Stimulated activated CD8-positive, alpha-beta memory T cell treated with anti-CD3 and anti-CD28 coated beads, Interleukin-7, amount 100 ng/mL, for 48 hours (primary cell): ENCODE measurements at places on chromosomes 6 and 20.

- DNase-seq = no peak
These were observed 119.7 kb upstream of the PRDM1 start for GRCh38 chr6:105966481-105966880.

DNA sequence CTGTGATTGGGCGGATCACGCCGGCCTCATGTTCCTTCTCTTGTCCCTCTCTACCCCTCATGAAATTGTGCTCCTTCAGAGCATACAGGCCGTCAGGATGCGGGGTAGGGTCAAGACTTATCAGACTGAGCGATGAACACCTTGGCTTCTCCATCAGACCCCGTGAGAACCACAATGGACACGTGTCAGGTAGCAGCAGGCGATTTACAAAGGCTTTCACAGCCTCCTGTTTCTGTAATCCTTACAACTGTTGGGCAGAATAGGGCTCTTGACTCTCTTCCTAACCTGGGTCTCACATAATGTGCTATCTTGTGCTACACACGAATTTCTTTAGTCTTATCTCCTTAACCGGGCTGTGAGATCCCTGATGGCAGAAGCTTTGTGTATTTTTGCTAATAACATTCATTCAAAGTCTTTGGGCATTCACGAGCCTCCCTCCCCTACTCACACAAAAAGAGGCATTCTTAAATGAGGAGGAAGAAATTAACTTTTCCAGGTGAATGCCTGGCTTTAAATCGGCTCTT is 122.9 kb upstream of the SLC22A23 start:
- no peak for DNase-seq

GRCh38 chr6:130500693-130501092 is 134.9 kb downstream of the TMEM200A start:
- no peak for DNase-seq

- no peak for DNase-seq
These were observed 15.7 kb downstream of the C6orf15 start for GRCh38 chr6:31096656-31097055.

DNA sequence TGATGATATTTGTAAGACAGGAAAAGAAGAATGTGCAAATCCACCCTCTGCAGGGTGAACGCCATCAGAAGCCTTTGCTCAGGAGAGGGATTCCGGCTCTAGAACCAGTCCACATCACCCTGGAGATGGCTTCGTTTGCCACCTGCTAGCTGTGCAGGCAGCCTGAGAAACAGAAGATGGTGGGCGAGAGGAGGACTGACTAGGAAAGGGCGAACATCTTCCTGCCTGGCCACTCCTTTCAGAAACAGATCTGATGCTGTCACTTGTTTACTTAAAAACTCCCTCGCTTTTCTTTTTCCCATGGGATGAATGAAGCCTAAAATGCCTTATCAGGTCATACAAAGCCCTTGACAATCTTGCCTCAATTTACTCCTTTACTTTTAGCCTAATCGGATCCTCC is 1.2 kb downstream of the PTPRA start:
- DNase-seq = no peak

DNA sequence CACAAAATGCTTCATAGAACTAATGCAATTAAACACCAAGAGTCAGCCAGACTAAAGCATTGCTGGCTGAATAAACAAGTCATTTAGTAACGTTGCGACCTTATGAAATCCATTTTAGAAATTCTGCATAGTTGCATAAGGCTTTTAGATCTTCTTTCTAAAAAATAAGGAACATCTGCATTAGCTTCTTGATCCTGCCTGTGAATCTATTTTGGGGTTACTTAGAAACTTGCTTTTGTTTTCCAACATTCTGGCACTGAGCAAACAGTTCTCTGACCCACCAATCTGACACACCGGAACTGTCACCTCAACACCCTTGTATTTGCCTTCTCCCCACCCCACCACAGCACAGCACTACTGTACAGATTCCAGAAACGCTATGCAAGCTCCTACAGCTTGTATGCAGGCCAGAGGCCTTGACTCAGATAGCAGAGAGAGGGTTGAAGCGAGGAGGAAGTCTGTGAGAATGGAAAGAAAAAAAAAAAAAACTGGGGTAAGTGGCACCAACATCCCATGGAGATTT is 55.0 kb downstream of the KIF13A start:
- DNase-seq = no peak

- no peak for DNase-seq
These were observed 133.9 kb upstream of the NEDD9 start for GRCh38 chr6:11366183-11366933.

DNA sequence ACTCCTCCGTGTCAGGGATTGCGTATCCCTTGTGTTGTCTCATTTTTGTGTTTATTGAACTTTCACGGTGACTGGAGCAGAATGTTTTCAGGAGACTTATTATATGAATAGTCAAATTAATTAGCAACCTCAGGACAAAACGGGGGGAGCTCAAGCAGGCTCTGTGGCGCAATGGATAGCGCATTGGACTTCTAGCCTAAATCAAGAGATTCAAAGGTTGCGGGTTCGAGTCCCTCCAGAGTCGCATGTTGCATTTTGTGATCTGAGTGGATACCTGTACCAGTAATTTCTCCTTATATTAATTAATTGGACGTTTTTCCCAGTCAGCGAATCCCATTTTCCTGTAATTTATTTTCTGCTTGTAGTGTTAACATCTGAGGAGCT is 89.1 kb upstream of the ZNF184 start:
- DNase-seq = no peak

DNA sequence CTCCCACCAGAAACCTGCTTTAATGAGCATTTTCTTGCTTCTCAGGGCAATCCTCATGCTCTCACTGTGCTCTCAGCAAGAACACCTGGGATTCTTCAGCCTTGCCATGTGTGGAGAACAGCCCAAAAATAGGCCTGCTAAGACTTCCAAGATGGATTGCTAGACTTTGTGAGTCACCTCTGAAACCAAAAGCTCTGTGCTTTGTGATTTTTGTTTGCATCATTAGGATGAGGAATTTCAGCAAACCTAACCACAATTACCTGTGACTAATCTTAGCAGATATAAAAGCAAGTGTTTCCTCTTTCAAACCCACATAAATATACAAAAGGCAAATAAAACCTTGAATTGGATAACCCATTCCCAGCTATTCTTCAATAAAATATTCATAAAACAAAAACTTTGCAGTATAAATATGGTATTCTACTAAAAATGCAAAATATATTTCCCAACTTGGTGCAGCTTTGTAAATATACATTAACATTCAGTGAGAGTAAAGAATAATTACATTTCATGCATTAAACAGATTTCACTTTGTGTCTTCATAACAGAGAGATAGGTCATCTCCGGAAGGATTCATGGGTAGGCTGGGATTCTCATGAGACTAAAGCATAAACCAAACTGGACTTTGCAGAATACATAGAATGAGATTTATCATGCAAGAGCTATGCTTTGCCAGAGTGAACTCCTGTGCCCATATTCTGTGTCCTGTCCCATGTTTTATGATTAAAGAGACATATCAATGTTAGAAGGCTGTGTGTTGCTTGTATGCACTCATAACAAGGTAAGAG is 33.5 kb downstream of the TPBG start:
- DNase-seq = no peak

DNA sequence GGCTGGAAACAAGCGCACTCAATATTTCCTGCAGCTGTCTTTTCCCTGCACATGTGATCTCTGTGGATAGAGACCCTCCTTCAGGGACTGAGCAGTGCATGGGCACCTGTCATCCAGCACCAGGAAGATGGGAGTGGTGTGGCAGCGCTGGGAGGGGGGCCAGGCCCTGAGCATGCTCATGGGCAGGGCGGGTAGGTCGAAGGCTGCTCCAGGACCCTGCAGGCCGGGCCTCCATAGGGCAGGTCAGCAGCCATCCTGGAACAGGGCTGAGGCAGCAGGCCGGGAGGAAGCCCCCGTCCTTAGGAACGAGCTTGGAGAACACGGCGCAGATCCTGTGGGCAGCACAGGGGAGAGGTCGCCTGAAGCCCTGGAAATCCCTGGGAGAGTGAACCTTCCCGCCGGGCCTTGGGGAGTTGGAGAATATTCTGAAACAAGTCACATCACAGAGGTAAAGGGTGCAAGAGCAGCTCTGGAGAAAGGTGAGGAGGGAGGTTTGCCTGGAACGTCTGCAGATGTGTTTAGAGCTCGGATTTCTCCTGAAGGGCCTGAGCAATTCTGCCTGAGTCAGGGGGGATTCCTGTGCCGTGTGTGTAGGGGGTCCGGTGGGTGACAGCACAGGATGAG is 133.2 kb downstream of the SMOC2 start:
- no peak for DNase-seq

DNA sequence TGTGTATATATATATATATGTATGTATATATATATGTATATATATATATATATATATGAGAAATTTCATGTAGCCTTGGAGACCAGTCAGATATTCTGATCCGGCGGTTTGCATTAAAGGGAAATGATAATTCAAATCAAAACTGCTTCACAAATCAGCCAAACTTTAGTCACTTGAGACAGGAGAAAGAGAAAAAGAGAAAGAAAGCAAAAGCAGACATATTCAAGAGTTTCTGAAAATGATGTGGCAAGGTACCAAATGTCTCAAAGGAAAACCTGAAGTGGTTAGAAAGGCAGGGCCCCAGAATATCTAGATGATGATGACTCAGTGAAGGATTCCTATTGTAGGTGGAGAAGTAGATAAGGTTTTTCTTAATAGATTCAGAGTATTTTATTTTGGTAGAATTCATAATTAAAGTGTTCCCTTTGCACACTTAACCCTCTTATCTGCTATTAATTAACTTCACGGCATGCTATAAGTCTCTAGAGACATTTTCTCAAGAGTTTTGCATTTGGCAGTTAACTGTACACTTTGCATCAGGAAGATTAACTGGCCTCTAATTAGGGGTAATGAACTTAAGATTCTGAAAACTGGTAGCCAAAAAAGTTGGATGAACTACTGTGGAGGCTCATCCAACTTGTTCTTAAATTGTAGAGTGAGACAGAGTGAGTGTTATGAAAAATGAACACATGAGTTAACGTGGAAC is 50.1 kb upstream of the ASF1A start:
- DNase-seq = no peak

- no peak for DNase-seq
These were observed 42.3 kb downstream of the MOCS1 start for GRCh38 chr6:39891976-39892375.

GRCh38 chr6:36720251-36721141 is 22.9 kb downstream of the RAB44 start:
- no peak for DNase-seq

GRCh38 chr6:53717566-53717965 is 52.0 kb upstream of the KLHL31 start:
- DNase-seq = no peak

GRCh38 chr6:41711323-41712038 is 23.9 kb downstream of the TFEB start:
- no peak for DNase-seq

- DNase-seq = no peak
These were observed 34.0 kb downstream of the SYNDIG1 start for GRCh38 chr20:24503352-24503931.

- DNase-seq = no peak
These were observed 395.2 kb downstream of the BCKDHB start for GRCh38 chr6:80501636-80502035.

GRCh38 chr6:100001915-100002388 is 7.9 kb upstream of the MCHR2 start:
- peak; percentile 4 for DNase-seq

- DNase-seq = no peak
These were observed 44.5 kb upstream of the RNF217 start for GRCh38 chr6:124917769-124918168.

DNA sequence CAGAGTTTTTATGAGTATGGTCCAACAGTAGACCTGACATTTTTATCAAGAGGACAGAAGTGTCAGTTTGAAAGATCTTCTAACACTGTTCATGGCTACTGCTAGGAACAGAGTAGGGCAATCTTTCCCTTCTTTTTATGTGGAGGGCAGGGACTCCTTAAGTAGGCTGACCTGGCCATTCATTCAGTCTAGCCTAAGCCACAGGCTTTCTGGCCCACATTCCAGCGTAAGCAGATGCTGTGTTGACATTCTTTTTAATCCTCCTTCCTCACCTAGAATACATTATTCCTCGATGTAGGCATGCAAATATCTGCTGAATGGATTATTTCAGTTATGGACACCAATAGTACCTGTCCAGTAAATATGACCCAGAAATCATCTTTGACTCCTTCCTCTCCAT is 188.3 kb downstream of the ATXN1 start:
- no peak for DNase-seq

DNA sequence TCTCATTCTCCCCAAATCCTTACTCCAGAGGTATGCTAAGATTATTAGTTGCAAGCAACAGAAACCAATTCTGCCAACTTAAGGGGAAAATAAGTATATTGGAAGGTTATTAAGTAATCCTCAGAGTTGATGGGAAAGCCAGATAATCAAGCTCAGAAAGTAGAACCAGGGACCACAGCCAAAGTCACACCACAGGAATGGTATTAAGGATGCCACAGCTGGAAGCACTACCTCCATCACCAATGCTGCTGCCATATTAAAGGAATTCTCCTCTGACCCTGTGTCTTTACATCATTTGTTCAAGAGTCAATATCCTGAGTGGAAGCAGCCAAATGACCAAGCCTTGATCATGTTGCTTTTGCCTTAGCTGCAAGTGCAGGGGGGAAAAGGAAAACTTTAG is 9.9 kb downstream of the PROCR start:
- no peak for DNase-seq

- DNase-seq = no peak
These were observed 119.9 kb downstream of the SULF2 start for GRCh38 chr20:47665221-47665991.
